ENCODE measurements at places on chromosomes 2 and 18. TPM values are rescaled to one million over a fixed set of nuclear protein-coding genes. Genes with fewer than 3 reads are reported as not detected.

- DNase-seq, result no peak
These were observed 124.5 kb downstream of the CNTNAP5 start for GRCh38 chr2:124149571-124149970.

GRCh38 chr2:84914334-84914733, 8.9 kb downstream of the TMSB10 start:
- DNase-seq, result no peak

Gene CERKL
- under 0.01 TPM for total RNA-seq

Gene TXNDC2
- not detected for total RNA-seq

All from fibroblast of villous mesenchyme (primary cell).